ENCODE measurements at places on chromosomes 2 and 18.

DNA sequence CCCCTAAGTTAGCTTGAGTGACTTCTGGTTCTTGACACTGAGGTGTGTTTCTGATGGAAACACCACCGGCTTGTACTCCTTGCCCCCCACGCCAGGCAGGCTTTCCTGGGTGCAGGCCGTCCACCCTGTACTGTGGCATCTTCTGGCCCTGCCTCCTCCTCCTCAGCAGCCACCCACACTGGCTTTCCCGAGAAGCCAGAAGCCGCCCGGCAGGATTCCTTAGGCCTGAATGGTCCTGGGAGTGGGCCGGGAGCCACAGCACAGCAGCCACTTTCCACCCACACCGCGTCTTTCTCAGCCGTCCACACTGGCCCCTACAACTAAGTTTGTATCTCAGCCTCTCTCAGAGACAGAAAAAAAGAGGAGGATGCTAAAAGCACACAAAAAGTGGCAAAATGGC is 2.1 kb upstream of the HSBP1L1 start:
- DNase-seq, result no peak

GRCh38 chr2:164847291-164847690 is 5.7 kb upstream of the COBLL1 start:
- DNase-seq, result no peak

- DNase-seq, result no peak
These were observed 217.1 kb downstream of the ZNF521 start for GRCh38 chr18:25134861-25135260.

GRCh38 chr2:234861841-234862735 is 89.7 kb upstream of the SH3BP4 start:
- DNase-seq, result no peak

- no peak for DNase-seq
These were observed 508.2 kb upstream of the DSEL start for GRCh38 chr18:68024716-68025115.

DNA sequence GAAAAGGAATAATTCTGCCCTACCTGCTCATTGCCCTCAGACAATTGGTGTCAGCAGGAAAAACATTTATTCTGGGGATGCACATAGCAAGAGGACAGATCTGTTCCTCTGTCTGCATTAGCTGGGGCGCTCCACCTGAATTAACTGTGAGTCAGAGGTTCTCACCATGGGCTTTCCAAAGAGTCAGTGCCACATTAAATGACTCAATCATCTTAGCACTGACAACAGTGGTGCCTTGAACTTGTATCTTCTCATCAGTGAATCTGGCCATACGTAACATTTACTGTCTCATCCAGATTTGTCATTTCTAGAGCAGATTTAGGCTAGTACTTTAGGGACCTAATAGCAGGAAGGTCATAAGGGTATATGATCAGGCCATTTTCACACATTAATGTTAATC is 358.1 kb upstream of the CRIM1 start:
- no peak for DNase-seq

DNA sequence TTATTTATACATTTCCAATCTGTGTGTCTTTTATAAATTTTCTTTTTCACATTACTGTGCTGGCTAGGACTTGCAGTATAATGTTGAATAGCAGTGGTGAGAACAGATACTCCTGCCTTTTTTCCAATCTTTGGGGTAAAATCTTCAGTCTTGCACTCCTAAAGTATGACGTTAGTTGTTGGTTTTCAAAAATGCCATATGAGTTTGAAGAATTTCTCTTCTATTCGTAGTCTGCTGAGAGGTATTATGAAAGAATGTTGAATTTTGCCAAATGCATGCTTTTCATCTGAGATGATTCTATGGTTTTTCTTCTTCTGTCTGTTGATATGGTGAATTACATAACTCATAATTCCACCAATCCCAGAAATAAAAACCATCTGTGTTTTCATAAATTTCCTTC is 335.3 kb upstream of the CHST9 start:
- no peak for DNase-seq

- no peak for DNase-seq
These were observed 51.2 kb downstream of the MBP start for GRCh38 chr18:77081390-77081778.

DNA sequence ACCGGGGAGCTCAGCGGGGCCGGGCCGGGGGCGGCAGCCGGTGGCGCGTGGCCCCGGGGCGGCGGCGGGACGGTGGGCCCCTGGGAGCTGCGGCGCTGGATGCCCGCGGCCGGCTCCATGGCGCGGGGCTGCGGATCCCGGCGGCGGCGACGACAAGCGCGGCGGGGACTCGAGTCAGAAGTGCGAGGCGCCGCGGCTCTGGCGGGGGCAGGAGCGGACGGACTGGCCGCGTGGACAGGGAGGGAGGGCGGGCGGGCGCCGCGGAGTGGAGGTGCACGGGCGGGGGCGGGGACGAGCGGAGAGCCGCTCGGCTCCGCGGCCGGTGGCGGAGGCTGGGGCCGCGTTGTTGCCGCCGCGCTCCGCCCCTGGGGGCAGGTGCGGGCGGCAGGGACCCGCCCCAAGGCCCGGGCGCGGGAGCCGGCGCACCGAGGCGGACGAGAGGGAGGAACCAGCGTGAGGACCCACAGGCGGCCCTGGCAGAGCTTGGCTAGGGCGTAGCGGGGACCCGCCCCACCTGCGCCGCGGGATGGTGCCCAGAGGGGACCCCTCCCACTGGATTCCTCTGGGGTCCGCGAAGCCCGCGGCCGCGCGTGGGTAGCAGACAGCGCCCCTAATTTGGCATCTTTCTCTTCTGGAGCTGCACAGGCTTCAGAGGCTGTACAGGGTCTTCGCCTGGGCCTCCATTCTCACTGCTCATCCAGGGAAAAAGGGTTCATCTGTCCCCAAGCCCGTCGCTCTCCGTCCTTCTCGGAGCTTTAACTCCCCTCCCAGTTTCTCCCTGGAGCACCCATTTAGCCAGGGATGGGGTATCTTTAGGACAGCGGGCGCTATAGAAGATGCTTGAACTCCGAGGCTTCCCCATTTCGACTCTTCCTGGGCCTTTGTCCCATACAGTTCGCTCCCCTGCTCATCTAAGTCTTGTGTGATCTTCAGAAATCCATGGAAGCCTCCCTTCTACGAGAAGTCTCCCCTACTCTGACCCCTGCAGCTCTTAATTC is at the start of gene TMEM163:
Gene TMEM163, minus strand, starts transcription at position 184 of the 998 bp plus-strand sequence.
- DNase-seq, result no peak

GRCh38 chr2:26249625-26250024 is 4.9 kb downstream of the HADHB start:
- no peak for DNase-seq

DNA sequence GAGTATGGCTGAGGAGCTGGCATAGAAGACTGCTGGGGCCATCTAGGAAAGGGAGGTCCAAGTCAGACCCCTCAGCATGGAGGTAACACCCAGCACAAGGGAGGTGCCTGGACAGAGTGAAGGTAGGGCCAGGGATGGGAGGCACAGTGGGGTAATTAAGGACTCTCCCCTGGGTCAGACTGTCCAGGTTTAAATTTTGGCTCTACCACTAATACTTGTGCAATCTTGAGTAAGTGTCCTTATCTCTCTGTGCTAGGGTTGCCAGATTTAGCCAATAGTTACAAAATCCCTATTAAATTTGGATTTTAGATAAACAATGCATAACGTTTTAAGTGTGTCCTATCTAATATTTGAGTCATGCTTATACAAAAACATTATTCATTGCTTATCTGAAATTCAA is 109.5 kb downstream of the LOXHD1 start:
- no peak for DNase-seq

- no peak for DNase-seq
These were observed 339 bp downstream of the ACAA2 start for GRCh38 chr18:49813069-49813318.

DNA sequence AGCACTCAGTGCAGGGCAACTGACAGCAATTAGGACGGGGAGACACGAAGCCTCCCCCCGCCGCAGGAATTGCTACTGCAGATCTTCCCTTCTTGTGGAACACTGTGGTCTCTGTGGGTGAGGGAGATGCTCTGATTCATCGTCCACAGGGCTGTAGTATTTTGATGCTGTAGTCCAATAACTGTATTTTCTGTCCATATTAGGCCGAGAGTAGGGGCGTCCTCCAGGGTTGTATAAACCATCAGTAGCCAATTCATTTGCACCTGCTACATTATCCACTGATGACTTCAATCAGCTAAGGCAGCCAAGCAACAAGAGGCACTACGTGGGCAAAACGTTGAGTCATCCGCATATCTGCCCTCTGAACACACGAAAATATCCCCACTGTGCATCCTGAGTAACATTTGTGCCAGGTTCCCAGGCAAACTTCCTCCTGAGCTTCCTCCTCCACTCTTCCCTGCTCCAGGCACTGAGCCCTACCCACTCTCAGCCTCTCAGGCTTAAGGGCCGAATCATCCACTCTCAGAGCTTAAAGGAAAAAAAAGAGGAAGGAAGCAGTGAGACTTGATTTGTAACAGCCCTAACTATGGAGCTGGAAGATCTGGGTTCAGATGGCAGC is 62.1 kb downstream of the LBH start:
- no peak for DNase-seq

- DNase-seq, result no peak
These were observed 248.5 kb upstream of the HNMT start for GRCh38 chr2:137715731-137716191.

DNA sequence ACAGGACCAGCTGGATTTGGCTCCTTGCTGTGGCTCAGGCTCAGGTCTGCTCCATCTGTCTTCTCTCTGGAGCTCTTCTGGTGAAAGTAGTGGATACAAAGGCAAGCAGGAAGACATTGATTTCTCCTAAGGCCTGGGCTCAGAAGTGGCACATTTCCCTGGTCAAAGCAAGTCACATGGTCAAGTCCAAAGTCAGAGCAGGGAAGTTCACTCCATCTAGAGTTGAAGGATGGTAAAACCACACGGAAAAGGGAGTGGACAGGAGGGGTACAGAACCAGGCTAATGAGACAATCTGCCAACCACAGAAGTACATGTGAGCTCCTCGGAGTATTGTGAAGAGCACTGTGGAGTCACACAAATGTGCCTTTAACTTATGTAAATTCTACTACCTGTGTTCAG is 66.1 kb downstream of the MARCO start:
- no peak for DNase-seq

DNA sequence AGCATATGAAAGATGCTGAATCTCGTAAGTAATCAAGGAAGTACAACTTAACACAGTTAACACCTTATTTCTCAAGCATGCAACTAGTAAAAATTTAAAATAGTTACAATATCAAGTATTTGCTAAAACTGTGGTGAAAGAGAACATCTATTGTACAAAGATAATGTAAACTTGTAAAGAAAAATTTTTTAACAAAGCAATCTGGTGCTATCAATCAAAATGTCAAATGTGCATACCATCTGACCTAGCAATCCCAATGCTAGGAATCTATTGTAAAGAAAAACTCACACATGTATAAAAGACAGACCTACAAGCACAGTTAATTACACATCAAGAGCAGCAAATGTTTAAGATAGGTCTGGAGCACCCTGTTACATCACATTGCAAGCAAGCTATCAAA is 90.1 kb downstream of the SLC66A3 start:
- DNase-seq, result no peak

DNA sequence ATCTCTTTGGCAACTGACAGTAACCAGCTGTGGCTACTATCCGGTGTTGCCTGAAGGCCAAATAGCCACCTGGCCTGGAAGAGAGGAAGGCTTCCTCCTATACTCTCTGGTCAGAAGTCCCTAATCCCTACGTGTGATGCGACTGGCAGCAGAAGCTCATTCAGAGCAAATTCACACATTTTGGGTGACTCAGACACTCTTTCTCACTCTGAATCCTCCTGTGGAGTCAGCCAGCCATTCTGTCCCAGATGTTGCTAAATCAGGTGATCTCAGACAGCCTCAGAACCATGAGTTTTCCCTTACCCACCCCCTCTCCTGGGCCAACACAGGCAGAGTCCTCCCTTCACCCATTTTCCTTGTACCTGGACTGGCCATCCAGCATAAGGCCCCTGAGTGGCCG is 34.7 kb downstream of the CFAP53 start:
- DNase-seq, result no peak

DNA sequence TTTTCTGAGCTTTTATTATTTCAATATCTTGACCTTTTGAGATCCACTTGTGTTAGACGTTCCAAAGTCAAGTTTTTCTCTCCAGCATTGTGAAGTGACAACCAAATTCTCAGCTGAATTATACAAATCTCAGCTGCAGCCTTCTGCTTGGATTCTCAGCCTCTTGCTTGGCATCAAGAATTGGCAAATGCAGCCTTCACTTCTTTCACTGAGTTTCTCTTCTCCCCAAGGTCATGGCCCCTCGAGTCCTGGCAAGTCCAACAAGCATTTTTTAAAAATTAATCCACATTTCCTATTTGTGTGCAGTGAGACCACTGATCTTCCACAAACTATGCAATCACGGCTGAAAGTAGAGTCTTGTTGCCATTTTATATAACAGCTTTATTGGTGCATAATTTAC is 23.4 kb upstream of the SMIM21 start:
- DNase-seq, result no peak

DNA sequence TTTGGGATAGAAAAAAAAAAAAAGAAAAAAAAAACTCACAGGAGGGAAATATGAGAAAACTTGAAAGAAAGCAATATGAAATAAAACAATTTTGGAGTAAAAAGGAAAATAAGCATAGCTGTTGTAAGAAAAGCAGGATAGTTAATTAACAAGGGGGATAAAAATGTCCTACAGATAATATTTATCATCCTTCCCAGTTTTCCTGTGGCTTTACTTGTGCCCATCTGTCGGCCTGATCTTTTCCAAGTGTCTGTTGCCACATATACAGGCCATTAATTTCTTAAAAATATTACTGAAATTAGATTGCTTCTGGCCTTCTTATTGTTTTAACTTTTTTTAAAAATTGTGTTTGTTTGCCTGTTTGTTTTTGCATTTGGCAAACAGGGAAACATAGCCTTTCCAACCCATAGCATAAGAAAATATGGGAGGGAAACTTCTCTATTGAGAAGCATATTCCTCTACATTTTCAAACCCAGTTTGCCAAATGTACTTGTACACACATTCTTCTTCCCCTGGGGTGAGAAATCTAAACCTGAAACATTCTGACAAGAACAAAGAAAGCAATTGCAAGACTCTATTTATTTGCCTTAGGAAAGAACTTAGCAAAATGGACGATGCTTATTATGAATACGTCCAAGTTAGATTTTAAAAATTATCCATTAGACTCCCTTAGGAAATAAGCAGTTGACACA is 272.3 kb downstream of the CDH20 start:
- no peak for DNase-seq

GRCh38 chr2:70115646-70116442 is 28.6 kb downstream of the PCBP1 start:
- no peak for DNase-seq

DNA sequence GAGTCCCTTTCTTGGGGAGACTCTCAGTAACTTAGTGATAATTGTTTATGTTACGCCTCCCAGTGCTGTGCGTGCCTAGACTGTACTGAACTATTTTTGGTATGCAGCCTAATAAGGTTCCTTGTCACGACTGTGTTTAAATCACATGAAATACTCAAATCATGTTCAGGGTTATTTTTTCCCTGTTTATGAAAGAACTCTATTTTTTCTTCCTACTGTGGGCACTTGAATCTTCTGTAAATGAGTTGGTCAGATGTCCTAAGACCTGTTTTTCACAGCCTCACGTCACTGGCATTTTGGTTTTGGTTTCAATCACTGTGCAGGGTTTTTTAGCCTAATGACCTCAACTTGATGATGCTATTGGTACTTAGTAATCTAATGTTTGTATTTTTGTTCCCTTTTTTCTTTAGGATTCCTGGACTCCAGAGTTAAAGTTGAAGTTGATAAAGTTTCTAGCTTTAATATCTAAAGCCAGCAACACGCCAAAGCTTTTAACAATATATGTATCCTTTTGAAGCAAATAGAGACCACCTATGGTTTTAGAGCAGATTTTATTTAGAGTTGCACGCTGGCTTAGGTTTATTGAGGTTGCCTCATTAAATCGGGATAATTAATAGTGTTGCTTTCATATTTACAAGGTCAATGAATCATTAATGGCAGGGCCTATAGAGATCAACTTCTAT is 24.0 kb downstream of the ARMC9 start:
- DNase-seq, result no peak

Measured in cortex of kidney (tissue), 1 donor.